ENCODE measurements at places on chromosomes 12 and 14. TPM values are rescaled to one million over a fixed set of nuclear protein-coding genes. Genes with fewer than 3 reads are reported as not detected.
A peak's percentile ranks its signal among the peaks of the same experiment; 100 is the strongest.

Gene TSPAN11
- total RNA-seq, result 6.1 TPM

Gene DIO2
- 0.04 TPM for total RNA-seq

DNA sequence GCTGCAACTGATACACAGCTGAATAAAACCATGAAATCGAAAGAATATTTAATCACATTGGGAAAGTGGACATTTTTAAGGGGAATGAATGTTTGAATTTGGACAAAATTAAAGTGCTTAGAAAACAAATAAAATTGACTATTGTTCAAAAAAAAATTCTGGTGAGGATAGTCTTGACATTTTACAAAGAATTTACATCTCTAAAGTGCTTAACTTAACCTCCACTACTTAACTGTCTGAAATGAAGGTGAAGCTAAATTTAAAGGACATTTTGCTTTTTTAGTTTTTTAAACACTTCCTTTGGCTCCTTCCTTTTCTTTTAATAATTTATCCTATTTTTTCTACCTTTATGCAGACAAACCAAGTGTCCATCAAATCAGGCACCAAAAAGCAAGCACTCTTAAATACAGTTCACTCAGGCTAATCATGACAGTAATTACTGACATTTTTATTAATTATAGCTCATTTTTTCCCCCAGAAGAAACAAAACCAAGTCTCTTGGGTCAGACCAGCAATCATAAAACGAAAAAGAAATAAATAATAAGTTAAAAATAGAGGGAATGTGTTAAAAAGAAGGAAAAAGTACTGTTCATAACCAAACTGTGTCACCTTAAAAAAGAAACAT, 5.7 kb upstream of the CCND2 start:
- no peak for DNase-seq

GRCh38 chr12:101078536-101079285, 131.3 kb downstream of the SLC5A8 start:
- no peak for DNase-seq

DNA sequence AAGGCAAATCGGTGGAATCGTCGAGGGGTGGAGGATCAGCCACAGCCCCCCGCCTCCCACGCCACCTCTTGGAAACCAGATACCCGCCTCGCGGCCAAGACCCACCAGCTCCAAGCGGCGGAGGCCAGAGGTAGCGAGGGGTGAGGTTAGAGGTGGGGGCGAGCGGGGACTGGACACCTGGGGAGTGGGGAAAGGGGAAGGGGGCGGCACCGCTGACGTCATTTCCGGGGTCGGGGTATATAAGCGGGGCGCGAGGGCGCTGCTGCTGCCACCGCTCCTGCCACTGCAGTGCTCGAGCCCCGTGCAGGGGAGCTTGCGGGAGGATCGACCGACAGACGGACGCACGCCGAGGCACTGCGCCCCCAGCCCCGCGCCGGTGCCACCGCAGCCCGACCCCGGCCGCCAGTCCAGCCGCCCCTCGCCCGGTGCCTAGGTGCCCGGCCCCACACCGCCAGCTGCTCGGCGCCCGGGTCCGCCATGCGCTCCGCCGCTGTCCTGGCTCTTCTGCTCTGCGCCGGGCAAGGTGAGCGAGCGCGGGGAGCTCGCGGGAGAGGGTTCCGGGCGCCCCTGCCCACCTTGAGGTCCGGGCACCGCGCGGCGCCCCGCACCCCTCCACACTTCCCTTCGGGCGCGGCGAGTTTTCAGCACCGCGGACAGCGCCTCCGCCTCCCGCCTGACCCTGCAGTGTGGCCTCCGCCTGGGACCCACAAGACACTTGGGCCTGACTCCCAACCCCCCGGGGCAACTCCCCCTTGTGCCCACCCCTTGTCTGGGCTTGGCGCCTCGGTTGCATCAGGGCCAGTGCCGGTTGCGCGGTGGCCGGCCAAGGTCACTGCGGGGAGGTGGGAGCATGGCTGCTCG, at the start of gene CHGA:
TSS of gene CHGA (plus strand) at position 268 of the 861 bp plus-strand sequence. CDS start at position 478, 210 bp downstream.
- peak; percentile 86 for DNase-seq

Data from WTC11 (cell line).